ENCODE measurements at places on chromosomes 1 and 21. TPM values are rescaled to one million over a fixed set of nuclear protein-coding genes. Genes with fewer than 3 reads are reported as not detected.
A peak's percentile ranks its signal among the peaks of the same experiment; 100 is the strongest.

GRCh38 chr1:17119773-17120480, 676 bp upstream of the PADI2 start:
- DNase-seq = no peak
- no peaks in the 10 kb centered on the region for H3K27me3 ChIP-seq
- H3K4me3 ChIP-seq = peak overlapping the region; percentile 52
- H3K36me3 ChIP-seq = no peaks in the 10 kb centered on the region

- no peak overlapping the region for H3K4me3 ChIP-seq
- no peaks in the 10 kb centered on the region for H3K4me1 ChIP-seq
- peaks cover 18% of the 10 kb centered on the region for H3K36me3 ChIP-seq
These were observed 21.9 kb downstream of the SH2D2A start for GRCh38 chr1:156794506-156795373.

GRCh38 chr1:200364831-200365230, 45.0 kb downstream of the ZNF281 start:
- H3K4me3 ChIP-seq = no peak overlapping the region
- no peaks in the 10 kb centered on the region for H3K27me3 ChIP-seq
- no peak for DNase-seq
- H3K4me1 ChIP-seq = peaks cover 42% of the 10 kb centered on the region
- H3K36me3 ChIP-seq = no peaks in the 10 kb centered on the region

DNA sequence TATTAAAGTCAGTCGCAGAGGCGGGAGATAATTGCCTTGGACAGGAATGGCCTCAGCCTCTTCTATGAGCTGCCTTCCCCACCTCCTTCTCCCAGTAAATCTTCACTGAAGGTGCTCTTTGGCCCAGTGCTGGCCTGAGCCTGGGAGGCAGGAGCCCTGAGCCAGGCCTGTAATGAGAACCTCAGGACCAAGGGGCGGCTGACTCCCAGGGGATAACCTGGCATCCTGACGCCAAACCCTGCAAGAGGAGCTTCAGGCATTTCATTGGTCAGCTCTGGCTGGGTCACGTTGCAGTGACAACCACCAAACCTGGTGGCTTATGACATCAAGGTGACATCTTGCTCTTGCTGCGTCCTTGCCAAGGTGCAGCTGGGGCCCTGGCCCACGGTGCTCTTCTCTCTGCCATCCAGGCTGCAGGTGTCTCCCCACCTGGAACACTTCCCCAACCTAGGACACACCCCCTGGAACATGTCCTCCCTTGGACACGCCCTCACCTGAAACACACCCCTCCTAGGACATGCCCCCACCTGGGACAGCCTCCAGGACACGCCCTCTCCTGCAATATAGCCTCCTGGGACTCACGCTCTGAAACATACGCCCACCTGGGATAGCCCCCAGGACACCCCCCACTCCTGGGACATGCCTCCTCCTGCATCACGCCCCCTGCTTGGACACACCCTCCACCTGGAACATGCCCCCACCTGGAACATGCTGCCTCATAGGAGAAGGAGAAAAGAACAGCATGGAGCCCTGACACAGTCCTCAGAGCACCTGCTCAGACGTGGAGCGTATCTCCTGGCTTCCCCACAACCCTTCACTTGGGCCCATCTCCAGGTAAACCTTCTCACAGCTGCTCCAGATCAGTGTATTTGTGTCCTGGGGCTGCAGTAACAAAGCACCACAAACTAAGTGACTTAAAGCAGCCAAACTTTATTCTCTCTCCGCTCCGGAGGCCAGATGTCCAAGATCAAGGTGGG, 333.6 kb downstream of the NPHP4 start:
- H3K27me3 ChIP-seq = peaks cover 3% of the 10 kb centered on the region
- H3K27ac ChIP-seq = no peak overlapping the region
- no peaks in the 10 kb centered on the region for H3K4me1 ChIP-seq
- no peaks in the 10 kb centered on the region for H3K36me3 ChIP-seq
- H3K4me3 ChIP-seq = no peak overlapping the region

DNA sequence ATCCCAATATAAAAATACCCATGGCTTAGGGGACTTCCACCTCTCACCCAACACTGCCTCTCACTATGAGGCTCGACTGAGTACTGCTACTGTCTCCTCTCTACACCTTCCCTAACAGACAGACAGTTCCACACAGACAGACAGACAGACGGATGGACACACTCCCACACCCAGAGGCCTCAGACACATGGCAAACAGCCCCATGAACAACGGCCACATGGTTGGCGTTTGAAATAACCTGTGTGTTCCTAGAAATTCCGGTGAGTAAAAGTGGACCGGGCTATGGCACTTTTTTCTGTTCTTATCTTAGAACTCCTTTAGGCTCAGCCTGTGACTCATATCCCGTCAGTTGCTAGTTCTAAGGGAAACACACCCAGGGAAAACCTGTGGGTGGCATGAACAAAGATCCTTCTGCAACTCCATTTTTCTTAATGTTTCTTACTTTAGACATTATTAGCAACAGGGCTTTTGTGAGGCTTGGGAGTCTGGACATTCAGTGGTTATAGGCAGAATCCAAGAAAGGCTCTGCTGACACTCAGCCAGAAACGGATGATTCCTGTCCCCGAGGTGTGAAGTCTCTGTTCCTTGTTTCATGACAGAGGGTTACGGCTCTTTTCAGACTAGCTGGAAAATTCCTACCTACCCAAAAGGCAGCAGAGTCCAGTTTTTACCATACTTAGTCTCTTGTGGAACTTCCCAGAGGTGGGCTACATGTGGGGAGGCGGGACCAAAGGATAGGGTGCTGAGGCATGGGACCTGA, 90.5 kb upstream of the TLR5 start:
- no peaks in the 10 kb centered on the region for H3K36me3 ChIP-seq
- peaks cover 26% of the 10 kb centered on the region for H3K4me1 ChIP-seq
- peak overlapping the region; percentile 38 for H3K27ac ChIP-seq

DNA sequence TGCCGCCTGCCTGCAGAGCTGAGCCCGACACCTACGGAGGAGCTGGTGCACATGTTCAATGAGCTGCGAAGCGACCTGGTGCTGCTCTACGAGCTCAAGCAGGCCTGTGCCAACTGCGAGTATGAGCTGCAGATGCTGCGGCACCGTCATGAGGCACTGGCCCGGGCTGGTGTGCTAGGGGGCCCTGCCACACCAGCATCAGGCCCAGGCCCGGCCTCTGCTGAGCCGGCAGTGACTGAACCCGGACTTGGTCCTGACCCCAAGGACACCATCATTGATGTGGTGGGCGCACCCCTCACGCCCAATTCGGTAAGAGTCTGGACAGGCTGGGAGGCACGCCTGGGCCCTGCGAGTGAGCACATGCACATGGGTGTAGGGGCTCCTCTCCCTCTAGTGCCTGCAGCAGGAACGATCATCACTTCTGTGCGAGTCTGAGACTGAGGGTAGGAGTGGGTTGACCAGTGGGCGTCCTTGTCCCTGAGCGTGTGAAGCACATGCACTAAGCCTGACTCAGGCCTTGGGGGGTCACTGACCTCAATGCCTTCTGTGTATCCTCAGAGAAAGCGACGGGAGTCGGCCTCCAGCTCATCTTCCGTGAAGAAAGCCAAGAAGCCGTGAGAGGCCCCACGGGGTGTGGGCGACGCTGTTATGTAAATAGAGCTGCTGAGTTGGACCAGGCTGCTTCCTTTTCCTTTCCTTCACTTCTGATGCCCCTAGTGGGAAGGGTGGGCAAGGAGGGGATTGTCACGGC, 6.9 kb downstream of the DMAP1 start:
- H3K4me3 ChIP-seq = no peak overlapping the region
- no peaks in the 10 kb centered on the region for H3K27me3 ChIP-seq
- no peaks in the 10 kb centered on the region for H3K36me3 ChIP-seq

DNA sequence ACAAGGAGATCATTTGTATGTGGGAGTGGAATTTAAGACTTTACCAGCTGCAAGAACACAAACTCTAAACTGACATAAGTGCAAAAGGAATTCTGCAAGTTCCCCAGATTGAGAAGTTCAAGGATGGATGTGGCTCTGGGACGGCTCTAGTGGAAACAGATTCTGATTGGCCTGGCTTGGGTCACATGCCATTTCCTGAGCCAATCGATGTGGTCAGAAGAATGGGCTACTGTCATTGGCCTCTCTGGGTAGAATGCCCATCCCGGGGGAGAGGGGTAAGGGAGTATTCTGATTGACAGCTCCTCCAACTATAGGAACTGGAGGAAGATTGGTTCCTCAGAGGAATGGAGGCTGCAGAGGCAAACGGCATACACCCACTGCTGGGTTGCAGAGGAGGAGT, 6.0 kb upstream of the IFNLR1 start:
- peaks cover 28% of the 10 kb centered on the region for H3K4me1 ChIP-seq

DNA sequence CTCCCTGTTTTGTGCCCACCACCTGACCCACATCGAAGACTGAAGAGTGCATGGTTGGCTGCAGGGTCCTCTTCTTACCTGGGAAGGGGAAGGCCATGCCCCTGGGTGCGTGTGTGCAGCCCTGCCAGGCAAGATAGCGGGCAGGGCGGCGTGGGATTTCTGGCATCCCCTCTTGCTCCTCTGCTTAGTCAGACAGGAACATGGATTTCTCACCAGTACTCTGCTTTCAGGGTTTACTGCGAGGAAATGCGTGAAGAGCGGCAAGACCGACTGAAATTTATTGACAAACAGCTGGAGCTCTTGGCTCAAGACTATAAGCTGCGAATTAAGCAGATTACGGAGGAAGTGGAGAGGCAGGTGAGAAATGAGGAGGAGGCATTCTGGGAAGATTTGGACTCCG, 15.5 kb upstream of the MIIP start:
- H3K4me1 ChIP-seq = no peaks in the 10 kb centered on the region
- H3K36me3 ChIP-seq = peaks cover 10% of the 10 kb centered on the region
- no peaks in the 10 kb centered on the region for H3K27me3 ChIP-seq
- H3K4me3 ChIP-seq = no peak overlapping the region
- DNase-seq = no peak
- H3K27ac ChIP-seq = no peak overlapping the region

GRCh38 chr1:25809283-25809926, 9.4 kb downstream of the SELENON start:
- H3K27ac ChIP-seq = no peak overlapping the region
- no peaks in the 10 kb centered on the region for H3K36me3 ChIP-seq
- DNase-seq = no peak
- H3K4me3 ChIP-seq = no peak overlapping the region
- H3K27me3 ChIP-seq = no peaks in the 10 kb centered on the region
- H3K4me1 ChIP-seq = no peaks in the 10 kb centered on the region

DNA sequence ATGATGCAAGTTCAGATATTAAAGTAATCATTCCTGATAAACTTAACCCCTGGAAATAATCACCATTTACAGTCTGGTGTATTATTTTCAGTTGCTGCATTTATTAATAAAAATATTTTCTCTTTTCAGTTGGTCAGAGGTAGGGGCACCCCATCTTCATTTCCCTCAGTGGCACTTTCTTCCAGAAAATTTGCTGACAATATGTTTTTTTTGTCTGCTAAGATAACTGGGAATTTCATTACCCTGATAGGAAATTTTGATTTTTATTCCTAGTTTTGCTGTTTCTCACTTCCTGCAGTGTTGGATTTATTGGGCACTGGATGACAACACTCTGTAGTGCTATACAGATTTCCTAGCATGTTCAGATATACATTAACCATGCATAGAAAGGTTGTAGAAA, 33.1 kb upstream of the APOBEC4 start:
- no peaks in the 10 kb centered on the region for H3K27me3 ChIP-seq
- H3K36me3 ChIP-seq = no peaks in the 10 kb centered on the region
- H3K4me3 ChIP-seq = no peak overlapping the region
- peaks cover 8% of the 10 kb centered on the region for H3K4me1 ChIP-seq

- H3K4me1 ChIP-seq = peaks cover 10% of the 10 kb centered on the region
- no peak overlapping the region for H3K4me3 ChIP-seq
- DNase-seq = no peak
- H3K27me3 ChIP-seq = no peaks in the 10 kb centered on the region
- H3K27ac ChIP-seq = no peak overlapping the region
These were observed 36.5 kb downstream of the GIPC2 start for GRCh38 chr1:78081980-78082860.

- no peak for DNase-seq
- no peak overlapping the region for H3K4me3 ChIP-seq
- no peak overlapping the region for H3K27ac ChIP-seq
- H3K4me1 ChIP-seq = no peaks in the 10 kb centered on the region
- H3K27me3 ChIP-seq = peaks cover 56% of the 10 kb centered on the region
These were observed 222.9 kb upstream of the RAB4A start for GRCh38 chr1:229047840-229048620.

DNA sequence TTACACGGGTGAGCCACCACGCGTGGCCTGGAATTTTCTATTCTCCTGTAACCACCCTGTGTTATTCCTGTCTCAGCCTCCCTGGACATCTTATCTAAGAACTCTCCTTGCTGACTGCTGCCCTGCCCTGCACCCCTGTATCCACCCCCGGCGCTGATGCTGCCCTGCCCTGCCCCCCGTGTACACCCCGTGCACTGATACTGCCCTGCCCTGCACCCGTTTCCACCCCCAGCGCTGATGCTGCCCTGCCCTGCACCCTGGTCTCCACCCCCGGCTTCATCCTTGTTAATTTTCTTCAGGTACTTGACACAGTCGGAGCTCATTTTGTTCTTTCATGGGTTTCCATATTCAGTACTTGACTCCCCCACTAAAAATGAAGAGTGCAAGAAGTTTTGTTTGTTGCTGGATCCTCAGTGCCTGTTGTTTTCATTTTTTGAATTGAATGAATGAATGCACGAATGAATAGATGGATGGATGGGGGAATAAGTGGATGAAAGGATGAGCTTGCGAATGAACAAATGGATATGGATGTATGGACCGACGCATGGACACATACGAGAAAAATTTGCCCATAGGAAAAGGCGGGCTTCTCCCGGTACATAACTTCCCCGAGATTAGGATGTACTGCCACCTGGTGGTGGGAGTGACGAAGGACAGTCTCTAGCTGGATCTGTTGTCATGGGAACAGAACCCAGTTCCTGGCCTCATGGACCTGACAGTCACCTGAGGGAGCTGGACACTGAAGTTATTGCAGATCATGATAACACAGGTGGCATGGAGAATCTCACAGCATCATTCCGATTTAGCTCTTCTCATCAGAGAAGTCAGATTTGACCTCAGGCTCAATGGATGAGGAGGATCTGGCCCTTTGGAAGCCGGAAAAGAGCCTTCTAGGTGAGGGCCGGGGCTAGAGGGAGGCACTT, 14.9 kb downstream of the AADACL4 start:
- H3K4me1 ChIP-seq = no peaks in the 10 kb centered on the region
- no peaks in the 10 kb centered on the region for H3K36me3 ChIP-seq
- no peaks in the 10 kb centered on the region for H3K27me3 ChIP-seq
- H3K27ac ChIP-seq = no peak overlapping the region

GRCh38 chr1:35030756-35031446, 844 bp downstream of the ZMYM6 start:
- peak overlapping the region; percentile 86 for H3K4me3 ChIP-seq
- peak overlapping the region; percentile 82 for H3K27ac ChIP-seq
- peak; percentile 38 for DNase-seq
- no peaks in the 10 kb centered on the region for H3K36me3 ChIP-seq
- H3K4me1 ChIP-seq = peaks cover 21% of the 10 kb centered on the region

OR13G1 gene
- total RNA-seq = not detected

AADACL4 gene
- total RNA-seq = not detected

FNDC5 gene
- total RNA-seq = not detected

CACNA1S gene
- not detected for total RNA-seq

KRTAP13-2 gene
- not detected for total RNA-seq

ARHGEF16 gene
- 25.1 TPM for total RNA-seq

VANGL1 gene
- 33.4 TPM for total RNA-seq

KLF17 gene
- total RNA-seq = not detected

VSIG8 gene
- total RNA-seq = not detected

CHIT1 gene
- total RNA-seq = not detected

KLHL12 gene
- 29.6 TPM for total RNA-seq

PRKAA2 gene
- total RNA-seq = 5.0 TPM

TTC34 gene
- total RNA-seq = 1.7 TPM
